ENCODE measurements at places on chromosomes 2 and 18. TPM values are rescaled to one million over a fixed set of nuclear protein-coding genes. Genes with fewer than 3 reads are reported as not detected.
A peak's percentile ranks its signal among the peaks of the same experiment; 100 is the strongest.

STPG4 gene
- total RNA-seq: 8.4 TPM

ANKRD30BL gene
- total RNA-seq: 1.7 TPM

DNA sequence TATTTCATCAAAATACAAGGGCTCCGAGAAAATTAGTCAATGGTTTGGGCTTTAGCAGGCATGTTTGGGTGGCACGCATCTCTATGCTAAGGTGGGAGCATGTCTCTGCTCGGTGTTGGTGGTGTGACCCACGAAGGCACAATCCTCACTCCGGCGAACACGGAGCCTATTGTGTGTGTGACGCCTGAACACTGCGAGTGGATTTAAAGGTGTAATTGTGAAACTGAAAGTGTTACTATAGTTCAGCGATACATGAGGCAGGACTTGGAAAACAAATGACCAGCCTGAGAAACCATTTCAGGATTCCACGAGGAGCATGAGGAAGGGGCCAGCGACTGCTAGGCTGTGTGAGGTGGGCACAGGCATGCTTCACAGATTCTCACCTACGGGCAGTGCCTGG lies 41.7 kb upstream of the LDLRAD4 start:
- DNase-seq: no peak

DNA sequence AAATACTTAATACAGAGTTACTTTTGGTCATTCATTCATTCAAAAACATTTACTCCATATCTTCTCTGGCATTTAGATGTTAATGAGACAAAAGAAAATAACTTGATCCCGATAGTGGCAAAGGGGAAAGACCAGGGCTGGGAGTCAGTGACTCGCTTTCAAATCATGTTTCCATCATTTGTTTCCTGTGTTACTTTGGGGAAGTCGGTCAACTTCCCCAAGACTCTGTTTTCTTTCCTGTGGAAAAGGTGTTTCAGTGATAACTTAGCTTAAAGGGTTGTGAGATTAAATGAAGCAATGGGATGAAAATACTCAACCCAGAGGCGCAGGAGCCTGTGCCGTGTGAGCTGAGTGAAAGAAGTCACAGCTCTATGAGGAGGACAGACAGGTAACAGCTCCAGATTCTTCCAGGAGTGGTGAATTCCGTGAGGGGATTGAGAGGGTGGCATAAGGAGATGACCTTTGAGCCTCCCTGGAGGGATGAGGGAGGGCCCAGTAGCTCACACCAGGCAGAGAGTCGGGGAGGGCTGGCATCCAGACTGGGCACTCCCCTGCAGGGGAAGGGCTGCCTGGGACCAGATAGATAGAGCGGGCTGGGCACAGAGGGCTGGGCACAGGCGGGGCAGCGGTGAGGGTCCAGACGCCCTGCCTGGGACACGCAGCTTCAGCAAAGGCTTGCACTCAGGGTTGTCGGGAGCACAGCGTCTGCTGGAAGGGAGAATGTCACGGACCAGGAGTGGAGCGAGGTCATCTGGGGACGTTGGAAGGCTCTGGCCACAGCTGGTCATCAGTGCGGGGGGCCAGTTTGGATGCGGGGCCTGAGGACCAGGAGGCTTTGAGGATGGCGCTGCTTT lies 70.1 kb downstream of the TSHZ1 start:
- DNase-seq: peak; percentile 11

CHRNG gene
- total RNA-seq: not detected

C1QL2 gene
- 0.48 TPM for total RNA-seq

DNA sequence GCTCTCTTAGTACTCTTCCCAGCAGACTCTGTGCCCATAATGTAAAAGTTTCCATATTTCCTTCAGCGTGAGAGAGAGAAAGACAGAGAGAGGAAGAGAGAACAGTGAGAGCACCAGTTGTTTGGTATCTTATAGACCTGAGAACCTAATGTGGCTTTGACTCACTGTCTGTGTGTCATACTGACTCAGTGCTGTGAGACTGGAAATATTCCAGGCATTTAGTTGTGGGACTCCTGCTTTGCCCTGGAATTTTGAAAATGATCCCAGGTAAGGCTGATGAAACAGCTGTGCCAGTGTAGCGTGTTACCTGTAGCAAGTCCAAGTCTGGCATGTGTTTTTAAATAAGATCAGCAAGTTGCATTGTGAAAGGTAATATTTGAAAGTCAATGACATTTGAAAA lies 87.9 kb upstream of the KCNH7 start:
- DNase-seq: no peak

DNA sequence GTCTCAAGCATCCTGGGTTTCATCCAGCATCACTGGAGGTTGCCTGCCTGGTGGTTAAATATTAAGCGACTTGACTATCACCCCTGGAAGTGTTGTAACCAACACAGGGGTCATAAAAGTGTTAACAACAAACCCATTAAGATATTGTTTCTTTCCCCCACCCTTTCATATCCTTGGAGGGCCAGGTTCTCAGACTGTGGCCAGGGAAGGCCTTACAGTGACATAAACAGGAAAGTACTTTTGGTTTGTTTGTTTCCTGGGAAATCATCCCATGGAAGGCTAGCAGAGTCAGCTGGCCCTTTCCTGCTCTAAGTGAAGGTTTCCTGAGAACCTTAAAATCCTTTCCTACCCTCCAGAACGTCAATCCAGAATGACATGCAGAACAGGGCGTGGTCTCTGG lies 160.9 kb downstream of the CLIP4 start:
- DNase-seq: no peak

Data from umbilical cord (tissue), 2 donors.